Stimulated activated CD4-positive, alpha-beta T cell treated with anti-CD3 and anti-CD28 coated beads, TNF-alpha, amount 100 ng/mL, for 4 hours (primary cell): ENCODE measurements at places on chromosomes 7 and 10.

GRCh38 chr7:17038160-17038782 lies 156.5 kb upstream of the AGR3 start:
- DNase-seq = no peak

- DNase-seq = peak; percentile 39
Measured at GRCh38 chr7:36670585-36671431, 53.5 kb downstream of the AOAH start.

DNA sequence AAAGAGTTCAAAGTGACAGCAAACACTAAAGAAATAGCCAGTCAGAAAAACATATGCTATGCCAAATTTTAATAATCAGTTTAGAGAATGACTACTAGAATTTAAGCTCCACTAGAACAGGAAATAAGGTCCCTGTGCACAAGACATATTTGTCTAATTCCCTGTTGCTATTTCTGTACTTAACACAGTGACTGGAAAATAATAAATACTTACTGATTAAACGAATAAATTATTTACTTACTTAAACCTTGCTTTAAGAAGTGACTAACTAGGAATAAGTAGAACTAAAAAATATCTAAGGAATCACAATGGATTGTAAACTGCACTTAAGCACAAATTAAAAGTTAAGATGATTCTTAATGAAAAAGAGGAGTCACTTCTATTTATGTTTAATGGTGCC lies 22.3 kb downstream of the NPS start:
- no peak for DNase-seq

DNA sequence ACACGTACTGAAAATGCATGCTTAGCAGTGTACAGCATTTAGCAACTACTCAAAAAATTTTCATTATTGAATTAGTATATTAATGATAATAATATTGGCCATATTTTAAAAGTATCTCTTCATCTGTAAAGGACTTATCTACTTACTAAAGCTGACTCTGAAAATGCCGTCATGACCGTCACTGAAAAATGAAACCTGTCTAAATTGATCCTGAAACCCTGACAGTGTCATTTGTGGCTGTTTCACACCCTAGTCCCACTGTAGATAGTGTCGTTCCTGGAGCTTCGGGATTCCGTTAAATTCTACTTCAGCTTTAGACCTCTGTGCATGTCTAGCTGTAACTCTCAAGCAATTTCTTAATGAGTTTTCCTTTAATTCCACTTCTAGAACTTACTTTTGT lies 35.8 kb upstream of the EZH2 start:
- no peak for DNase-seq

GRCh38 chr7:133434246-133434865 lies 181.5 kb downstream of the EXOC4 start:
- no peak for DNase-seq

DNA sequence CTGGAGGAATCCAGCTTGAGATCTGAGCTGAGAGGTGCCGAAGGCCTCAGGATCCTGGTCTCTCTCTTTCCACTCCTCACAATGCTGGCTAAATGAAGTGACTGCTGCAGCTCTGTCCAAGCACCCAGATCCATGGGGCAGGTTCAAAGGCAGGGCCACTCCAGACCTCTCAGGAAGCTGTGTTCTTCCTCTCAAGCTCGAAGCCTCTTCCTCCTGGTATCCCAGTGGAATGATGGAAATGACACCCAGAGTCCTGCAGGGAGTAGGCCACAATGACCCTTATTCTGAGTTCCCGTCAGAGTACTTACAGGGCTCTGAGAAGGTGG lies 574.1 kb downstream of the GRID1 start:
- no peak for DNase-seq

DNA sequence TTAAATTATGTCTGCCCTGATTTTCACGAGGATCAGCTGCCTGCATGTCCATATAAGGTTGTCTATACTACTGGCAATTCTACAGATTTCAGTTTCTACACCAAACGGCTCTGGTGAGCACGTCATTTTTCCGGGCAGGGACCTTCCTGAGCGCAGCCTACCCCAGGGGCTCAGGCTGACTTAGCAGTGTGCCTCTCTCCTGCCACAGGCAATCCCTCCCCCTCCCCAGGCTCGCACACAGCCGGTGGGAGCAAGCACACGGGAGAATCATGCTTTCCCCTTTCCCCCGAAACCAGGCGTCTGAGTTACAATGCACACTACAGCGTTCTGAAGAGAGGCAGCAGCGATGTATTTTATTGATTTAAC lies 1.7 kb downstream of the KLF6 start:
- DNase-seq = peak; percentile 55

DNA sequence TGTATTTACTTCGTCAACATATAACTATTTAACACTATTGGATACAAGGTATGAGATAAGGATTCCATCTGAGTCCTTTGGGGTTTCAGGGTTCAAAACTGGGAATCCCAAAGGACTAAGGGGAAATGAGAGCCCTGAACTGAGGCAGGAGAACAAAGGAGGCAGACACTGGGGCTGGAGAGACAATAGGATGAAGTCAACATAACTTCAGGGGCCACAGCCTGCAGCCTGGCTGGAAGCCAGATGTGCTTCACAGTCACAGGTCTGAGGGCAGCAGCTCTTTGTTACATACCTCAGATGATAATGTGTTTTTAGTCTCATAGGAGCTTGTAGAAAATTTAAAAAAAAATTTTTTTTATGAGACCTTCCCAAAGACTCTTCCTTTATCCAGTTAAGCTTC lies 73.3 kb downstream of the NRF1 start:
- no peak for DNase-seq

DNA sequence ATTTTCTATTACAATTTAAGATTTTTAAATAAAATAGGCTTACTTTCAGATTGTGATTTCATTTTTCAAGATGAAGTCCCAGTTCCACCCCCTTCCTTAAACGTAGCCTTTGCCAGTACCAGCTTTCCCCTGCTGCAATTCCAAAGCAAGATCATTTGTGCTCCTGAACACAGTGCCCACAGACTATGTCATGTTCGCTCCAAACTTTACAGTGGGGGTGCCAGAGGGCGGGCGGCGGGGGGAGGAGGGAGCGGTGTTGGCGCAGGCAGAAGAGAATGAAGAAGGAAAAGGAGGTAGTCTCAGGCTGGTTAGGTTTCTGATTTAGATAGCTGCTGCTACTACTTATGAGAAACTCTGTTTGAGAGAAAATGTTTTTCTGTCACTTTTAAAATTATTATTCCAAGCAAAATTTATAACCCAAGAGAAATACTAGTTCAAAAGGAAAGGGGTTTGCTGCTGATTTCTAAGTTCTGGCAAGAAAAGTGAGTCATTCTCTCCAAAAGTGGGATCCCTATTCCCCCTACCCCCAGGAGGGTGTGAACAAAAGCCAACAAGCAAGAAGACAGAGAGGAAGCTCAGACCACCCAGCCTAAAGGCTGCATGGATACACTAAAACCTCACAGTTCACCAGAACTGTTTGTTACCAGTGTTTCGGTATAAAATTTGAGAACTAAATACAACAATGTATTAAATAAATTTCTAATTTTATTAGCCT lies 109.6 kb downstream of the SRPK2 start:
- no peak for DNase-seq
